ENCODE measurements at places on chromosomes 12 and 14.

DNA sequence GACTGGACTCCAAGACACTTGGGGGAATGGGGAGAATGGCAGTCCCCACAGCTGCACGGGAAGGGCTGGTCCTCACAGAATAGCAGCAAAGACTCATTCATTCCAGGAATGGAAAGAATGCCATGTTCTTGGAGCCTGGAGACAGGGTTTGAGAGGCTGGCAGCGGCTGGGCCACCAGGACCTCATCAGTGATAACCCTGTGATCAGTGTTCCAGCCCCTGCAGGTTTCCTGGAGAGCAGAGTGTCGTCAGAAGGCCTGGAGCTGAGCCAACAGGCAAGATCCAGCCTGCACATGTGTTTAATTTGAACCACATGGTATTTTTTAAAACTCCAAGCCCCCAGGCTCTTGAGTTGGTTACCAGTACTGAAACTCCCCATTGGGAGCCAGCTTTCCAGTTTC, 11.3 kb downstream of the BDKRB1 start:
- DNase-seq, result no peak

DNA sequence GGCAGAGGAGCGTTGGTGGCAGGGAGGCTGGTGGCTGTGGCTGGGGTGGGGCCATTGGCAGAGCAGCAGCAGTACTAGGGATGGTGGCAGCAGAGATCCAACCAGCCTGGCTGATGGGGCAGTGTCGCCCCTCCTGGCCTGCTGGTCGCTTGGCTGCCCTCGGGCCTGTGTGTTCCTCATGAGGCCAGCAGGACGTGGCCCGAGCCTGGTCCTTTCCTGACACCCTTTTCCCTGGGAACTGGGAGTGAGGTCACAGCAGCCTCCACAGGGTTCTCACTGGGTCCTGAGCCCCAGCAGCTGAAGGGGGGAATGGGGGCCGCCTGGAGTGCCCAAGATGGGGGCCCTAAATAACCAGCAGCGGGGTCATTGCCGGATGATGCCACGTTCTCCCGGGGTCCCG, 46.1 kb downstream of the KIF26A start:
- no peak for DNase-seq

- no peak for DNase-seq
Measured at GRCh38 chr14:60553808-60554207, 44.9 kb downstream of the SIX6 start.

DNA sequence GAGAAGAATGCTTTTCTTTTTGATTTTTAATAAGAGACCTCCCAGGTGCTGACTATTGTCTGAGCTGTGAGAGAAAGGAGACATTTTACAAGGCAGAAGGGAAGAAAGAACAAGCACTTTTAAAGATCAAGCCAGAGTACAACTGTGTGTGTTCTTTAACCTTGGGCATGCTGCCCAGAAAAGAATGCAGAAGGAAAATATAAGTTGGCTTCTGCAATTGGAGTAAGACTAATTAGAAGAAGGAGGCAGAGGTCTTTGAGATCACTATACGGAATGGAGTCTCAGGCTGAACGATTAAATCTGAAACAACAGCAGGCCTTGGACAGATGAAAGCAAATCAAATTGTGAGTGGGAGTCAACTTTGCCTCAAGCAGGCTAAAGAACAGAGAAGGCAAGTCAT, 230.5 kb downstream of the ATP23 start:
- DNase-seq, result no peak
